HTR-8/SVneo (cell line): ENCODE measurements at places on chromosomes 5 and 9.

DNA sequence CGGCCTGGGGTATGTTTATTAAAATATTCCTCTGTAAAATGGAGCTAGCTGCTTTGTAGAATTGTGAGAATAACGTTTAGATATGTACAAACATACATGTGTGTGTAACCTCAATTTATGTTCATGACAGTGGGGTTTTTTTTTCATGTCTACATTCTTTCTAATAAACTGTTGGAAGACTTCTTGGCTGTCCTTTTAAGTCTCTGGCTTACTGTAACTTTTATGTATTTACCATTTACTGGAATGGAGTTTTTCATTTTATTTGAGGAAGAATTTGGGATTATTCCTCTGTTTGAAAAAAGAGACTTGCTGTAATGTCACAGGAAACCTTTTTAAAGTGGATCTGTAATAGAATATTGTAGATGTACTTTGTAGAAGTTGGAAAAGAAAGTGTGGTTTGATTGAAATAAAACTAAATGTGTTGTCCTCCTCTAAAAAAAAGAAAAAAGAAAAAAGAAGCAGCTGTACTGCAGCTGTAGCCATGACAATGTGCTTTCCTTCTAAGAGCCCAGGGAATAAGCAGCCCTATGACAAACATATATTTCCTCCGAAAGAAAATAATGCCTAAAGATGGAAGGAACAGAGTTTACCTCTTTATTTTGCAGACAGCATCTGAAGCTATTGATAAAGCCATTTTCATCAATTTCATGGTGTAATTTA is 71.2 kb upstream of the FREM1 start:
- DNase-seq: no peak

DNA sequence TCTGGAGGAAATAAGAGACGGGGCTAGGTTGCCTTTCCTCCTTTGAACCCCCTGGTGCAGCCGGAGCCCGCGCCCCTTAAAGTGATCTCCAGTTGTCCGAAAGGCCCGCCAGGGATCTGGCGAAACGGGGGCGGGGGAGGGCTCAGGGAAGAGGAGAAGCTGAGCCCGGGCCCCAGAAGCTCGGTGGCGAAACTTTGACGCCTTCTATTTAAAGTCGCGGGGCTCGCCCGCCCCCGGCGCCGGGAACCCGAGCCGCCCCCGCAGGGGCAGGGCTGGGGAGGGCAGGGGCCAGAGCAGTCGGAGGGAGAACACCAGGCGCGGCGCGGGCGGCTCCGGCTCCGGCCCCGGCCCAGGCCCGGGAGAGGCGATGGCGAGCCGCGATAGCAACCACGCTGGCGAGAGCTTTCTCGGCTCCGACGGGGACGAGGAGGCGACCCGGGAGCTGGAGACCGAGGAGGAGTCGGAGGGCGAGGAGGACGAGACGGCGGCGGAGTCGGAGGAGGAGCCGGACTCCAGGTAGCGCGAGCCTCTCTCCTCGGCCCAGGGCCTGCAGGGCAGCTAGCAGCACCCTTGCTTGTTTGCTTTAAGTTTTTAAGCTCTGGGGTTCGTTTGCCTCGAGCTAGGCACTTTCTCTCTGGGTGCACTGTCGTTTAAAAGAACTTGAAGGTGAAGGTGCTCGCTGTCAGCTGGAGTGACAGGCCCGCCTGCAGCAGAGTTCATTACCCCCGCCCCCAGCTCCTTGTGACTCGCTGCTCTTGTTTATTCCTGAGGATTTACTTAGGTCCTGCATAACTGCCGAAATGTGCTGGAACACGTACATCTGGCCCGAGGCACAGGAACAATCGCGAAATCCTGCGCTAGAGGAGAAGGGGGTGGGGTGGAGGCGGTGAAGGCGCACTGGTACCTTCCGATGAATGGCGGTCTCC is at the start of gene CMYA5:
CMYA5 (plus strand) TSS at position 296 of the 926 bp plus-strand sequence; CDS start at position 368, 72 bp downstream.
- DNase-seq: no peak

GRCh38 chr5:38497946-38498345 is 58.5 kb downstream of the LIFR start:
- DNase-seq: peak; percentile 29

DNA sequence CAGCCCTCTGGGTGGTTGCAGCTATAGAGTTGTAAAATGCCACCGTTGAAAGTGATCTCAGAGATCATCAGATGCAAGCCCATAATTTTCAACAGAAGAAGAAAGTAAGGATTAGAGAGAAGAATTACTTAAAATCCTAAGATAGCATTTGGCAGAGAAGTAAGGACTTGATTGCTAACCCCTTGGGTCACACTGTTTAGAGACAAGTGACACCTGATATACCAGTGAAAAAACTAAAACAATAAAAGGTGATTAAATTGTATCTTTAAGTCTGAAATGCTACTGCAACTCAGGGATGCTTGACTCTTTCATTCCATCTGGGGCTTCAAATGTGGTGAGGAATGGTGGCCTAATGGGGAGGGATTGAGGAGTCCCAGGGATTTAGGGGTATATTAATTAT is 280.9 kb upstream of the PANK3 start:
- no peak for DNase-seq
